ENCODE measurements at places on chromosomes 1 and 21.

DNA sequence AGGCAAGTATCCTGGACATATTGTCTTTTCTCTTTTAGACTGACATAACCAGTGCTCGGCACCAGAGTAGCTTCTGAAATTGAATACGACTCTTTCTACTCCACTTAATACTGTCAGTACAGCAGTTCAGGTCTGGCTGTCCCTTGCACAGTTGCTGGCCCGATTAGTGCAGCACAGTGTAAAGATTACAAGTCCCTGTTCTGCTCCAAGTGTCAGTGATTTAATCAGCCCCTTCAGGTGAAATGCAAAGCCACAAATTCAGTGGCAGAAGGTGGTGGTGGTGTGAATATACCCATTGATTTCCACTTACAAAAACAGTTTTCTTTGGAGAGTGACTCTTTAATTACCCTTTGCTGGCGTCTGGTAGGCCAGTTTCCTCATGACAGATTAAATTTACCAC, 545.4 kb downstream of the ADGRL2 start:
- DNase-seq: no peak

- no peak for DNase-seq
These were observed 37.4 kb downstream of the XCL1 start for GRCh38 chr1:168613691-168614231.

GRCh38 chr1:175188936-175189335, 3.6 kb downstream of the KIAA0040 start:
- DNase-seq: peak; percentile 35

GRCh38 chr1:28111157-28111556, 22.7 kb upstream of the EYA3 start:
- no peak for DNase-seq

- no peak for DNase-seq
These were observed 22.4 kb upstream of the LRRC8C start for GRCh38 chr1:89610457-89611011.

DNA sequence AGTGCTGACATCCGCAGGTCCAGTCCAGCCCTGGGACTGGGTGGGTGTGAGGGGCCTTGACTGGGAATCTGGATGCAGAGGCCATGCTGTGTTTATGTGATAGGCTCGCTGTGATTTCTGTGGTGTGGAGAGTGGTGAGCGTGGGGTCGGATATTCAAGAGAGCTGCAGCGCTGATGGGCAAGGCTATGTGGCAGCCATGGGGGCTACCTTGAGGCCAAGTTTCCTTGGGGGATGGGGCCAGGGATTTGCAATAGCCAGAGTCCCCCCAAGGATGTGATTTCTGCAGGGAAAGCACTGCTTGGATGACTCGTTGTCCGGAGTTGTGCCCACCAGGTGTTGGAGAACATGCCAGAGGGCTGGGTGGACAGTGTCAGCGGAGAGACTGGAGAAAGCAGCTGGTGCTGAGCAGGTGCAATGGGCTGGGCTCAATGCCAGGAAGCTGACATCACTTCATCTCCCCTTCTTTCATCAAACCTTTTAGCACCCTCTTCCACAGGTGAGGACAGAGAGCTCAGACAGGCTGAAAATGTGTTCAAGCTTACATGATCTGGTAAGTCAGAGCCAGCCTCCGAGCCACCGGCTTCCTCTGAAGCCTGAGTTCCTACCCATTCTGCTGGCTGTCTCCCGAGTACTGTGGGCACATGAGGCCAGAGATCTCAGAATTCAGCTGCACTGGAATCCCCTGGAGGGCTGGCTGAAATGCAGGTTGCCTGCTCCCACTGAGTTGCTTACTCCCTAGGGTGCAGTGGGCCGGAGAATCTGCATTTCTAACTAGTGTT, 132.9 kb downstream of the RHOU start:
- DNase-seq: no peak

DNA sequence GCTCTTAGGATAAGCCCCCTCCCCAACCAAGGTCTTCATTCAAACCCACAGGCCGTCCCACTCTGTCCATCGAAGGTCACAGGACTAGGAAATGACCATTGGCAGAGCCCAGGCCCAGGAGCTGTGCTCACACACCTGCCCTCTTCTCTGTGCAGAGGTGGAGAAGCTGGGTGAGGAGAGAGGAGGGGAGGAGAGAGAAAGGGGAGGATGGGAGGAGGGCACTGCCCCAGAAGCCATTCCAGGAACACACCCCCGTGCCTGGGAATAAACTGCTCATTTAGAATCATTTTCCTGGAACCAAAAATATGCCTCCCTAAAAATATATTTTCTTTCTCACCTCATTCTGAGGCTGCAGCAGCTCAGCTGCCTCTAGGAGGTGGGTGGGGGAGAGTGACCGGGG, 6.4 kb upstream of the SDC3 start:
- no peak for DNase-seq
